Putamen (tissue), 1 donor: ENCODE measurements at places on chromosomes 7 and 10.

- DNase-seq, result no peak
Observed at GRCh38 chr7:55493408-55493807, 78.9 kb downstream of the VOPP1 start.

DNA sequence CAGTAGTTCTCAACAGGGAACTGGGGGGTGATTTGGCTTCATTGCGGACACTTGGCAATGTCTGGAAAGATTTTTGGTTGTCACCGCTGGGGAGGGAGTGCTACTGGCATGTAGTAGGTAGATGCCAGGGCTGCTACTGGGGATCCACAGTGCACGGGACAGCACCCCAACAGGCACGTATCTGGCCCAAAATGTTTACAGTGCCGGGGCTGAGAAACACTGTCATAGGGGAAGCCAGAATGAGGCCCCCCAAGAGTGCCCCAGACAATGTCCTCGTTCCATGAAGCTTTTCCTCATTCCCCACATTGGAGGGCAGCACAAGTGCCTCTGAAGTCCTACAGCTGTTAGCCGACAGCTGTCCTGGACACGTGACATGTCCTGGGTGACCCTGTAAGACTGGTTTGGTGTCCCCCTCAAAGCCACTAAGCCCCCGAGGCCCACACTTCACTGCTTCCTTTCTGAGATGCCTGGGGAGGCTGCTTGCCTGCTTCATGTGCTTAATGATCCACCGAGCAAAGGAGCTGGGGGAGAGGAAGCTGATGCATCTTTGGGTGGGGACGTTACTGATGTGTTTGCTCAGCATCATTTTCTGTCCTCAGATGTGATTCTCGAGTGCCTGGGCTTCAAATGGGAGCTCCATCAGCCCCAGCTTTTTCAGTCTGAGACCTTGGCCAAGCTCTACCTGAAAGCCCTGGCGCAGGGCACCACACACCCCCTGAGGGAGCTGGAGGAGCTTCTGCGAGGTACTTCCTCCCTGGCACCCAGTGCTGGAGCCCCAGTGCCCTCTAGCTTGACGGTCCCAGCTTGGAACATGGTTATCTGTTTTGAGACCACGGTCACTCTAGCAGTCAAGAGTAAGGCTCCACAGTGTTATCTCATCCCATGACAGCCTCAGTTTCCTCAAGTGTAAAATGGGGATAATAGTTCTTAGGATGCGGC is 14.7 kb downstream of the BTBD16 start:
- DNase-seq, result no peak

GRCh38 chr10:126160571-126160970 is 227.7 kb downstream of the ADAM12 start:
- DNase-seq, result no peak

DNA sequence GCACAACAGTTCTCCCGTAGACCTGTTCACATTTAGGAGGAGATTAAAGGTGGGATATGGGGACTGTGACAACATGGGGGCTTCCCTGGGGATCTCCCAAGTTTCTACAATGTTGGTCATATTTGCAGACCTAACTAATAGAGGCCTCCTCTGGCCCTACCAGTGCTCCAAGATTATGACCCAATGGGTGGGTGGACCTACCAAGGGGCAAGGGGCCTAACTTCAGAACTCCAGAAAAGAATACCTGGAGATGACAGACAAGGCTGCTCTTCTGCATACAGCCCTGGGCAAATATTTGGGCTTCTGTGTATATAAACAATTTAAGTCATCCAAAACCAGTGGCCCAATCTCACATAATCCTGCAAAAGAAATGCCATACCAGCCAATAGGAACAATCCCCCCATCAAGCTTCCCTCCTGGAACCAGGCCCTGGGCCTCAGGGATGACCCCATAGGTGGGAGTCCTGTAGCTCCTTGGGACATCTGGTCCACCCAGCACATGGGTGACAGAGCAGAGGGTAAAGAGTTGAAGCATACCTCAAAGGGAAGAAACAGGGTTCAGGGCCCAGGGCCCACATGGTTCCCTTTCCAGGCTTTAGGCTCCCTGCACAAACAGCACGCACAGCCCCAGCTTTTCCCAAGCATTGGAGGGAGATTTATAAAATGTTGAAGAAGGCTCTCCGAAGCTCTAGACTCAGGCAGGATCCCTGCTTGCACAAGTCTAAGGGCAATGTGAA is 86.1 kb upstream of the CHST15 start:
- no peak for DNase-seq

- DNase-seq, result no peak
Observed at GRCh38 chr10:120019568-120019967, 127.0 kb downstream of the SEC23IP start.

DNA sequence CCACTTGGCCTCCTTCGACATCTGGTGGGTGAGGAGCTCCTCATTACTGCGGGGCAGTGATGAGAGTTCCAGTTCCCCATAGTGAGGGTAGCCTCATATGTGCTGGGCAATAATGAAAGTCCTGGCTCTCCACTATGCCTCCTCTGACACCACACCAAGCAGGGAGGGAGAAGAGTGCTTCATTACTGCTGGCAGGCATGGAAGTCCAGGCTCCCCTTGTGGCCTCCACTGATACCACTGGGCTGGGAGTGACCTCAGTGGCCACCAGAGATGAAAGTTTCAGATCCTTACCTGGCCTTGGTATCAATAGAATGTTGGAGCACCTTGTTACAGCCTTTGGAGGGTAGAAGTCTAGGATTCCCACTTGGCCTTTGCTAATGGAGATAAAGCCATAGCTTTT is 6.5 kb downstream of the DUS4L start:
- no peak for DNase-seq

GRCh38 chr7:139181404-139181803 is 49.6 kb upstream of the UBN2 start:
- no peak for DNase-seq

GRCh38 chr10:73865459-73866442 is 8.6 kb downstream of the CAMK2G start:
- DNase-seq, result no peak

DNA sequence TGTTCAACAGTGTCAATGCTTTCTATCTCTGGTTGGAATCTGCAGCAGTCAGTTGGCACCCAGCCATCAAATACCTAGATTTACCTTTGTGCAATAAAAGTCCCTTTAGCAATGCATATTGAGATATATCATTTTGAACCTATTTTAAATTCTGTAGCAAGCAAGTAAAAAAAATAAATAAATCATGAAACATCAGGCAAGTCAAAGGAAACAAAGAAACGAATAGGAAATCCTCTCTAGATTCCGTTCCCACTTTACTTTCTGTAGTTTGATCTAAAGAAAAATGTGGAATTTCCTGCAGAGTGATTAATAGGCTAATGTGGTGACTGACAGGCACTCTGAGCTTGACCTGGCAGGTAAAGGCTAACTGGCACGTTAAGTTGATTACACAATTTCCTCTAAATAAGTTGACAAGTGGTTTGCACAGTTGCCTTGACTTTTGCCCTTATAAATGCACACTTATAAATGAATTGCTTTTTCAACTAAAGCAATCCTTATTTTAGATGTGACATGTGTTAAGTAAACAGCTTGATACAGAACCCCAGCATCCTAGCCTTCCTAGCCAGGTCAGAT is 208.1 kb upstream of the TCF7L2 start:
- no peak for DNase-seq

DNA sequence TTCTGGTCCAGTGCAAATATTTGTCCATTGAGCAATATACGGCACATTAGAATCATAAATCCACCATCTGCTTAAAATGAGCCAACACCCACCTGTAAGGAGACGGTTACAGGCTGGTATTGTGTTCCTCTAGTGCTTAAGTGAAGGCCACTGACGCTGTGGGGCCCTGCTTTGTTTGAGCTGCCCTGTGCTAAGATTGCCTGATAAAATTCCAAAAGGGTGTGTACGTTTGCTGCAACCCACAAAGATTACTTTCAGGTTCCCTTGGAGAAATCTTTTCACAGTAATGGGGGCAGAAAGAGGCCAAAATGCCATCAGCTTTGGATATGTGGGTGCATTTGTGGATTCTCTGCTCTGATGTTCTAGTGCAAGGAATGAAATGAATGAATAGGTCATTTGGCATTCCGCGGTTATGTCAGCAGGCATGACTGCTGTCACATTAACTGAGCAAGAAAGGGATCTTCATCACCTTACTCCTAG is 34.4 kb downstream of the AGR3 start:
- DNase-seq, result no peak

DNA sequence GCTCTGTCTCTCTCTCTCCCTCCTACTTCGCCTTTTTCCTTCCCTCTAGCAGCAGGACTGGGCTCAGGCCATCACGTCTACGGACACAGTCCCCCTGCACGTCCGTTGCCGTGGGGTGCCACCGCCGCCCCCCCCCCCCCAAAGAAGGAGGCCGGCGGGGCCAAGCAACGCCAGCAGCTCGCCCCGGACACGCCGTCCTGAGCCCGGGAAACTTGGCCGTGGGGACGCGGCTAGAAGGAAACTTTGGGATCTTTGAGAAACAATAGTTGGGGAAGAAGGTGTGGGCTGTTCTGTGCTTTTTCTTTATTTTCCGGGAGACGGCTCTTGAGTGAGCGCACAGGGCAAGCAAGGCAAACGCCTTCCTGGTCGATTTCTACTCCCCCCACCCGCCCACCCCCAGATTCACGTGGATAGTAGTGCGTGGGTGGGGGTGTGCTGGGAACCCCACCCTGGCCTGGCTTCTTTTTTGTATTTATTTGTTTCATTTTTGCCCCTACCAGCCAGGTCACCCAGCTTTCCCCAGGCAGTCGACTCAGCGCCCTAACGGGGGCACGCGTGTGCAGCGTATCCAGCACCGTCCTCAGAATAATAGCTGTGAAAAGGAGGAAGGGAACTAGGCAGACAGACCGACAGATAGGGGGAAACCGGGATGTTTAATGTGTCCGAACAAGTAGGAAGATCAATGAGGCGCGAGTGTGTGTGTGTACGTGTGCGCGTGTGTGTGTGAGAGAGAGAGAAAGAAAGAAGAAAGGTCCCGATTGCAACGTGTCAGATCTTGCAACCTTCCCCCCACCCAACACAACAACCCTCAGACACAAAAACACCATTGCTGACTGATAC is 1.4 kb downstream of the MXI1 start:
- peak; percentile 59 for DNase-seq

GRCh38 chr10:113516061-113516460 is 36.8 kb upstream of the HABP2 start:
- DNase-seq, result no peak

DNA sequence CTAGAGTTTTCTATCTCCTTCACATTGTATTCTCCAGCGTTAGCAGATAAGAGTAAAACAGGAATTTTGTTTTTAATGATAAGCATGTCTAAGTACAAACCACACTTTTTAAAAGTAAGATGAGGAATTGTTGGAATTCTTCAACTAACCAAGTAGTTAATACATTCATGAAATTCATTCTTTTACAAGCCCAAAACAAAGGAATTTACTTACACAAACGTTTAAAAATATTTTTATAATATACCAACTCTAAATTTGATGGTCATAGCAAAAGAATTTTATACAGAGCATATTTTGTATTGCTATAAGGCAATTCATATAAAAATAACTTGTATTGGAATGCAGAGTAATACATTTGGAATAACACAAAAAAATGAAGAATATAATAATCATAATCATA is 51.3 kb downstream of the TWIST1 start:
- DNase-seq, result no peak

DNA sequence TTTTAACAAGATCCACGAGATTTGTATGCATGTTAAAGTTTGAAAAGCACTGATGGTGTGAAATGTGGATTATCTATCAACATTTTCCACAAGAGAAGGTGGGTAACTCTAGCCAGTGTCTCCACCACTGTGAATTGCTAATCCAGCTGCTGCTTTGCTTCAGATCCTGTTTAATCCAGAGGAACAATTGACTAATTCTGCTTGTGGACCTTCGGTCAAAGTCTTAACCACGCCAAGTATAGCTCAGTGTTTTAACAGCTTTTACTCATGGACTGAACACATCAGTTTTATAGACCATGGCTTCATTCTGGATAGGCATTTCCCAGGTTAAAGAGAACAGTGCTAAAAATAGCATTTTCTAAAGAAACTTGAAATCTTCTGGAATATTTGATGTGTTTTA is 23.5 kb downstream of the ADK start:
- no peak for DNase-seq

DNA sequence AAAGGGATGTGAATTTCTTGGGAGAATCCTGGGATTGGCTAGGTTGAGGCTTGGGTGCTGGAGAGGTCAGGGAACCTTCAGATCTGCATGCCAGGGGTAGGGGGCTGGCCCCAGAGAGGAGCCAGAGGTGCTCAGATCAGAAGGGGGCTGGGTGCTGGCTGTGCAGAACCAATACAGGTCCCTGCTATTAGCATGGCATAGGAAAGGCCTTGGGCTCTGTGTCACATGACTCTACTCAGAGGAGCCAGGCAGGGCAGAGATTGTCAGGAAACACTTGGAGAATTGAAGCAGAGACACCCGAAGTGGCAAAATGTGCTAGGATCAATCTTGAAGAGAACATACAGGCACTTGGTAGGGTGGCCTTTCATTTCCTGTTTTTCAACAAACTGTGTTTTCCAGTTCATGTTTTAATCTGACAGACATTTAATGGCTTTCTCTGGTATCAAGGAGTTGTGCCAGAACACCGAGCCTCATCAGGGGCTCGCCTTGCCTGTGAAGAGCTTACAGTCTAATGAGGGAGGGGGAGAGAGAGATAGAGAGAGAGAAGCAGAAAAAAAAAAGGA is 498.9 kb downstream of the RPS24 start:
- no peak for DNase-seq

- DNase-seq, result no peak
Observed at GRCh38 chr10:97428572-97428981, 2.6 kb downstream of the PGAM1 start.

DNA sequence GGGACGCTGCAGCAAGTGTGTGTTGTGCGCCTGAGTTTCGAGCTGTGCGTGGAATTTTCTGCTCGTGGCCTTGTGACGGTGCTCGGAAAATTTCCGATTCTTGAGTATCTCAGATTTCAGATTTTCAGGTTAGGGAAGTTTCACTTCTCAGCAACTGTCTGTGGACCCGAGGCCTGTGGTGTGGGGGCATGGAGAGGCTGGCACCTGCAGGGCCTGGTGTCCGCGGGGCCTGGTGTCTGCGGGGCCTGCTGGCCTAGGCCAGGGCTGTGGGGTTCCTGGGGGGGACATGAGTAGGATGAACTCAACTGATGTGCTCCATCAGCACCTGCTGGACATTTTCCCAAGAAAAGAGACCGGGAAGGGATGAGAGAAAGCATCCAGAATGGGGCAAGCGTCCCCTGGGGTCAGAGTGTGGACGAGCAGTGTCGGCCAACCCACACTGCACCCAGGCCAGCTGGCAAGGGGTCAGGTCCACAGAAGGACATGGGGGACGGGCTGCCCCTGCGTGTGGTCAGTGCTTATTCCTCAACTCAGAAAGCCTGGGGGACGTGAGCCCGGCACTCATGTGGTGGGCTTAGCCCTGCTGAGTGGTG is 31.3 kb upstream of the SHH start:
- no peak for DNase-seq
